ENCODE measurements at places on chromosomes 3 and 15.
A peak's percentile ranks its signal among the peaks of the same experiment; 100 is the strongest.

DNA sequence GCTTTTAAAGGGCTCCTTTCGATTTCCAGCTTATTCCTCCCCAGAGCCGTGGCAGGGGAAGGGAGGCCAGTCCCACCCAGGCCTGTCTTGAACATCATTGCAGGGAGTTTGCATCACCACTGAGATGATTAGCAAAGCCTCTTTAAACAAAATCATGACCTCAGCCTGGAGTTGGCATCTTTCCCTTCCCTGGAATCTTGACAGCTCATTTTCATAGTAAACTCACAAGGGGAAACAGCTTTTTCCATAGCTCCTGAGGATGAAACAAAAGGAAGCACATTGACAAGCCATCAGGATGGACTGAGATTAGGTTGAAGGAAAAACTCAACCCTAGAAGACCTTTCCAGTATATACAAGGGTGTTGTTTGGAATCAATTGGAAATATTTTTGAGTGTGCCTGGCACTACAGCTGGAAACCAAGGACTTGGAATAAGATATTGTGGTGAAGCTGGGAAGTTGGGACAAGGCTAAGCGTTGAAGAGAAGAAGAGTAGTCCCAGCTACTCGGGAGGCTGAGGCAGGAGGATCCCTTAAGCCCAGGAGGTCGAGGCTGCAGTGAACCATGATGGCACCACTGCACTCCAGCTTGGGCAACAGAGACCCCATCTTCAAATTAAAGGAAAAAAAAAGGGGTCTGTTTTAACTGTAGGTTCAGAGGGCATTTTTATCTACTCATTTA, 3.1 kb upstream of the LARP6 start:
- no peak overlapping the region for H3K4me3 ChIP-seq
- H3K27me3 ChIP-seq, result no peaks in the 10 kb centered on the region
- H3K27ac ChIP-seq, result no peak overlapping the region
- no peaks in the 10 kb centered on the region for H3K36me3 ChIP-seq

DNA sequence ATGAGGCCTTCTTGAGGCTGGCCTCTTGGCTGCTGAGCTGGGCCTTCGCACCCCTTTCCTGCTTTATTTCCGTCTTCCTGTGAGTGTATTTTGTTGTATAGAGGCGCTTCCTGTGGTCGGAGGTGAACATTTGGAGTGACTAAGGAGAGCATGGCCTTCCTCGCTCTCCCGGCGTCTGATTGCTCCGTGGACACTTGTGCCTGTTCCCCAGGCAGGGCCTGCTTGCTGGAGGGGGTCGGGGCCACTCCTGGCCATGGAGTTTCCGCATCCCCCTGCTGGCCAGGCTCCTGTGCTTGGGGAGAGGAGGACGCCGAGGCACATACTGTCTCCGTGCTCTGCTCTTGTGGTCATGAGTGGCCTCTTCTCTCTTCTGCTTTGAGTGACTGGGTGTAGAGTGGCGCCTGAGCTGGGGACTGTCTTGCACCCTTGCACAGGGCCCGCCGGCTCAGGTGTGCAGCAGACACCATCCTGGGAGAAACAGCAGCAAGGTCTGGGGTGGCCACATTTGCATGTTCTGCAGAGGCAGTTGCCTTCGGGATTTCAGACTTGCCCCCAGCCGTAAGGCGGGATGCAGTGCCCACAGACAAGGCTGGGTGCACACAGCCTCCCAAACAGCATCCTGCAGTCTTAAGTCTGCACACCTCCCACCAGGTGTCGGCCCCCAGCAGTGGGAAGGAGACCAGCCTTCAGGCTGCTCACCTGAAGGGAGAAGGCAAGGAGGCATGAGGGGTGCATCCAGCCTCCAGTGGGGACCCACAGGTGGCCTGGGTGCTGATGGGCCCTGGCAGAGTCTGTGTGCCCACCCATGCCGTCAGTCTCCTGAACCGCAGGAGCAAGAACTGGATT, 16.4 kb downstream of the KLF13 start:
- no peak for DNase-seq
- no peaks in the 10 kb centered on the region for H3K27me3 ChIP-seq
- H3K4me3 ChIP-seq, result peak overlapping the region; percentile 42
- peaks cover 100% of the 10 kb centered on the region for H3K4me1 ChIP-seq
- H3K36me3 ChIP-seq, result no peaks in the 10 kb centered on the region

DNA sequence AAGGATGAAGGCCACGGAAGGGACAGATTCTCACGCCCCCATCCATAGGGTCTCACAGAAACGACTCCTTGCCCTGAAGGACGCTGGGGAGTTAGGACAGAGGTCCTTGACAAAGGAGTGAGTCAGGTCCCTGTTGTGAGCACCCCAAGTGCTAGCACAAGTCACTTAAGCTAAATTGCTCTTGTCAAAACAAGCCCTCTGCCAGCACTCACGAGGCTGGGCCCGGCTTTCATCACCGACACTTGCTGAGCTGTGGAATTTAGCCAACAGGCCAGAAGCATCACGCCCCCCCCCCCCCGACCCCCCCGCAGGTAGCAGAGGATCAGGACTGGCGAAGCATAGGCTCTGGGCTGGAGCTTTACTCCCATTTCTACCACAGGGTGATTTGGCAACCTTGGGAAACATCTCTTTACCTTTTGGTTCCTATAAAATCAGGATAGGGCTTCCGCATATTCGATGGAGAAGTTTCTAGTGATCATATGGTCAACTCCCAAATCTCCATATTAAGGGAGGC, 75.4 kb downstream of the ADCY5 start:
- H3K27ac ChIP-seq, result no peak overlapping the region
- DNase-seq, result no peak
- no peak overlapping the region for H3K4me3 ChIP-seq
- no peaks in the 10 kb centered on the region for H3K36me3 ChIP-seq
- no peaks in the 10 kb centered on the region for H3K27me3 ChIP-seq

GRCh38 chr3:44887101-44887500, 12.7 kb downstream of the TGM4 start:
- no peaks in the 10 kb centered on the region for H3K27me3 ChIP-seq
- H3K4me3 ChIP-seq, result no peak overlapping the region
- no peaks in the 10 kb centered on the region for H3K36me3 ChIP-seq
- no peak overlapping the region for H3K27ac ChIP-seq

GRCh38 chr3:194893121-194893987, 207.7 kb downstream of the FAM43A start:
- H3K27me3 ChIP-seq, result no peaks in the 10 kb centered on the region
- no peaks in the 10 kb centered on the region for H3K36me3 ChIP-seq
- no peak for DNase-seq
- H3K27ac ChIP-seq, result no peak overlapping the region
- no peak overlapping the region for H3K4me3 ChIP-seq
- H3K4me1 ChIP-seq, result no peaks in the 10 kb centered on the region

- no peaks in the 10 kb centered on the region for H3K4me1 ChIP-seq
- H3K4me3 ChIP-seq, result no peak overlapping the region
- no peak overlapping the region for H3K27ac ChIP-seq
- no peaks in the 10 kb centered on the region for H3K36me3 ChIP-seq
- no peaks in the 10 kb centered on the region for H3K27me3 ChIP-seq
Observed at GRCh38 chr15:69032703-69033373, 18.3 kb downstream of the NOX5 start.

- H3K27me3 ChIP-seq, result peaks cover 2% of the 10 kb centered on the region
- H3K36me3 ChIP-seq, result no peaks in the 10 kb centered on the region
- H3K4me3 ChIP-seq, result no peak overlapping the region
- DNase-seq, result no peak
- no peak overlapping the region for H3K27ac ChIP-seq
Observed at GRCh38 chr3:155204851-155205250, 88.6 kb downstream of the STRIT1 start.

DNA sequence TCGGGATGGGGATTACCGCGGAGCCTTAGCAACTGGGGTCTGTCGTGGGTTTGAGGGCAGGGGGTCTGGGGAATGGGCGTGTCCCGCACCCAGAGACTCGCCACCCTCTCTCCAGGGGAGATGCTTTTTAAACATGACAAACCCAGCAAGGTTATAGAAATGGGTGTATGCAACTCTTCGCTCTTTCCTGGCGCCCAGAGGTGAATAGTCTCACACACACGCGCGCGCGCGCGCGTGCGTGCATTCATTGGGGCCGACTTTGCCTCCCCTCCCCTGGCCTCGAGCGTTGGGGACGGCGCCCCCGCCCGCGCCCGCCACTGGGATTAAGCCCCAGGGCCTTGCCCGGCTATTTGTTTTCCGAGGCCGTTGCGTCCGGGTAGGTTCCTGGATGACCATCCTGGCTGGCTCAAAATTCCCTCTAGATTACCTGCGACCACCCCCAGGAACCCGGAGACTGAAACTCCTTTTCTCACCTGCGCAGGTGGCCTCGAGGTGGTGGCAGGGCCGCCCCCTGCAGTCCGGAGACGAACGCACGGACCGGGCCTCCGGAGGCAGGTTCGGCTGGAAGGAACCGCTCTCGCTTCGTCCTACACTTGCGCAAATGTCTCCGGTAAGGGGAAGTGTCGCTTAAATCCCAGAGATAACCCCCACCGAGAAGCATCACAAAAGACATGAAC, 777 bp downstream of the GPR160 start:
- no peaks in the 10 kb centered on the region for H3K36me3 ChIP-seq
- DNase-seq, result peak; percentile 54
- H3K4me3 ChIP-seq, result peak overlapping the region; percentile 88
- no peaks in the 10 kb centered on the region for H3K27me3 ChIP-seq
- peaks cover 7% of the 10 kb centered on the region for H3K4me1 ChIP-seq

DNA sequence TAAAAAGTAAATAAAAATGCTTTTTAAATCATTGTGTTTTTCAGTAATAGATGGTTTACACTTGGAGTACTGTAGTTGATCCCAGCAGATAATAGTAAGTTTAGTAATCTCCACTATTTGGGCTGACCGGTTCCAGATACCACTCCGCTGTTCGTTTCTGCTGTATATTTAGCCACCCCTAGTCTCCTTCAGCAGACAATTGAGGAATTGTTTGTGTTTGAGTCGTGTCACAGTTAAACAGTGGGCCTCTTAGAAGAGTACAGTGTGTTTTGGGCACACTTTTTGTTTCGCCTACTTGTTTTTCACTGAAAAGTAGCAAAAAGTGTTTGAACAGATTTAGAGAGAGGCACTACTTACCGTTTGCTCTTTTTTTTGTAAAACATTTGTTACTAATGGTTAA, 33.2 kb downstream of the PAK2 start:
- no peaks in the 10 kb centered on the region for H3K27me3 ChIP-seq
- H3K4me3 ChIP-seq, result no peak overlapping the region
- H3K4me1 ChIP-seq, result peaks cover 19% of the 10 kb centered on the region
- H3K36me3 ChIP-seq, result no peaks in the 10 kb centered on the region

DNA sequence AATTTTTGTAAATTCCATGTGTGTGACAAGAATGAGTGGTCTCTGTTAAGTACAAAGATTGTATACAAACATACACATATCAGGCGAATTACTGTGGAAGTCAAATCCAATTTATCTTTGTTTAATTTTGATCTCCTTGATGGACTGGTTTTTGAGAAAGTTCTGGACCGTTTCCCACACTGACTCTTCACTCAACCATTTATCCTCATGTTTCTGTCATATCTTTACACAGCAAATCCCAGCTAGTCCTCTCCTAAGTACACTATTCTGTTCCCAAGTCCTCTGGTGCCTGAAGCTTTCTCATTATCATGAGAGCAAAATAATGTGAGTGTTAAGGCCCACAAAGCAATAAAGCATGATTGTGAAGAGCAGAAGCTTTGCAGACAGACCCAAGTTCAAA, 189.9 kb downstream of the WNT5A start:
- H3K36me3 ChIP-seq, result no peaks in the 10 kb centered on the region
- H3K27ac ChIP-seq, result no peak overlapping the region
- DNase-seq, result no peak
- H3K4me3 ChIP-seq, result no peak overlapping the region
- no peaks in the 10 kb centered on the region for H3K4me1 ChIP-seq

GRCh38 chr15:49024840-49025239, 21.4 kb downstream of the SECISBP2L start:
- no peak overlapping the region for H3K27ac ChIP-seq
- peaks cover 4% of the 10 kb centered on the region for H3K36me3 ChIP-seq
- H3K4me3 ChIP-seq, result no peak overlapping the region
- no peaks in the 10 kb centered on the region for H3K27me3 ChIP-seq
- H3K4me1 ChIP-seq, result no peaks in the 10 kb centered on the region
- DNase-seq, result no peak

- H3K36me3 ChIP-seq, result no peaks in the 10 kb centered on the region
- DNase-seq, result no peak
- no peaks in the 10 kb centered on the region for H3K27me3 ChIP-seq
- H3K27ac ChIP-seq, result no peak overlapping the region
Observed at GRCh38 chr3:193980326-193980725, 155.6 kb upstream of the HES1 start.

GRCh38 chr15:65518633-65519285, 1.3 kb upstream of the DPP8 start:
- H3K4me3 ChIP-seq, result no peak overlapping the region
- DNase-seq, result no peak
- H3K36me3 ChIP-seq, result no peaks in the 10 kb centered on the region
- H3K4me1 ChIP-seq, result peaks cover 22% of the 10 kb centered on the region

DNA sequence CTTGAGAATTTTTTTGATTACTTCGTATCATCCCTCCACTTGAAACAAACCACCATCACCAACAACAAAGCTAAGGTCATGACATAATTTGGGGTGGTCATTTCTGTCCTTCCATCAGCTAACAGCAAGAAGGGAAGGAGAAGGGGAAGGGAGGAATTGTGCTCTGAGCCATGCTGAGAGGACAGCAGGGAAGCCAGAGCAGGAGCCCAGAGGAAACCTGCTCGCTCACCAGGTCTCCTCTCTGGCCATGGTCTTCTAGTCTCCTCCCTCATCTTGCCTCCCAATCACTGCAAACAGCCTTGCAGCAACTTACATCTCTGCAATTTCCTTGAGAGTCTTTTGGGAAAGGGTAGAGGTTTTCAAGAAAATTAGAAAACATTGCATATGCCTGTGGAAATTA, 196.7 kb downstream of the SSR3 start:
- H3K4me1 ChIP-seq, result no peaks in the 10 kb centered on the region
- H3K27me3 ChIP-seq, result no peaks in the 10 kb centered on the region
- DNase-seq, result no peak
- no peaks in the 10 kb centered on the region for H3K36me3 ChIP-seq

GRCh38 chr3:156643729-156644389, 30.5 kb upstream of the TIPARP start:
- no peaks in the 10 kb centered on the region for H3K36me3 ChIP-seq
- H3K27ac ChIP-seq, result no peak overlapping the region
- DNase-seq, result peak; percentile 37
- H3K27me3 ChIP-seq, result no peaks in the 10 kb centered on the region

- no peak overlapping the region for H3K27ac ChIP-seq
- H3K27me3 ChIP-seq, result no peaks in the 10 kb centered on the region
- no peak for DNase-seq
- no peaks in the 10 kb centered on the region for H3K4me1 ChIP-seq
Observed at GRCh38 chr3:177633671-177634207, 436.5 kb upstream of the TBL1XR1 start.

DNA sequence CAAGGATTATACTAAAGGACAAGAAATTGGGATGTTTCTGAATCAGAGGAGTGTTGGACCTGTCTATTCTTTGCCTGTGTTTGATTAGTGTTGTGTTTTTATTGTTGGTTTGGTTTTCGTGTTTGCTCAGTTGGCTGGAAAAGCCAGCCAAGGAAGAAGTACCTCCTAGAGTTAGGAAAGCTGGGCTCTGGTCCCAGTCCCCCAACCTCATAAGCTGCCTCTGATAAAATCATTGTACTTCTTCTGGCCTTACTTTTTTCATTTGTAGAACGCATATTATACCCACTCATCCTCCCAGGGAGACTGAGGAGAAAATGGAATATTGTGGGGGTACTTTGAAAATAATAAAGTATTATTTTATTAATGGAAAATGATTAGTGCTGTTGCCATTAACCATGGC, 177.4 kb upstream of the TRIM42 start:
- H3K4me3 ChIP-seq, result no peak overlapping the region
- no peaks in the 10 kb centered on the region for H3K4me1 ChIP-seq
- DNase-seq, result no peak
- H3K27ac ChIP-seq, result no peak overlapping the region

GRCh38 chr3:15023719-15024118, 41.4 kb downstream of the MRPS25 start:
- H3K36me3 ChIP-seq, result peaks cover 9% of the 10 kb centered on the region
- H3K27me3 ChIP-seq, result no peaks in the 10 kb centered on the region
- no peaks in the 10 kb centered on the region for H3K4me1 ChIP-seq
- H3K4me3 ChIP-seq, result no peak overlapping the region
- no peak overlapping the region for H3K27ac ChIP-seq

Data from naive thymus-derived CD4-positive, alpha-beta T cell (primary cell).